ENCODE measurements at places on chromosomes 3 and 15.

GRCh38 chr15:88877415-88877814 lies 17.9 kb downstream of the HAPLN3 start:
- no peak for DNase-seq

- DNase-seq: peak; percentile 98
These were observed 497.0 kb upstream of the TBL1XR1 start for GRCh38 chr3:177694316-177694715.

DNA sequence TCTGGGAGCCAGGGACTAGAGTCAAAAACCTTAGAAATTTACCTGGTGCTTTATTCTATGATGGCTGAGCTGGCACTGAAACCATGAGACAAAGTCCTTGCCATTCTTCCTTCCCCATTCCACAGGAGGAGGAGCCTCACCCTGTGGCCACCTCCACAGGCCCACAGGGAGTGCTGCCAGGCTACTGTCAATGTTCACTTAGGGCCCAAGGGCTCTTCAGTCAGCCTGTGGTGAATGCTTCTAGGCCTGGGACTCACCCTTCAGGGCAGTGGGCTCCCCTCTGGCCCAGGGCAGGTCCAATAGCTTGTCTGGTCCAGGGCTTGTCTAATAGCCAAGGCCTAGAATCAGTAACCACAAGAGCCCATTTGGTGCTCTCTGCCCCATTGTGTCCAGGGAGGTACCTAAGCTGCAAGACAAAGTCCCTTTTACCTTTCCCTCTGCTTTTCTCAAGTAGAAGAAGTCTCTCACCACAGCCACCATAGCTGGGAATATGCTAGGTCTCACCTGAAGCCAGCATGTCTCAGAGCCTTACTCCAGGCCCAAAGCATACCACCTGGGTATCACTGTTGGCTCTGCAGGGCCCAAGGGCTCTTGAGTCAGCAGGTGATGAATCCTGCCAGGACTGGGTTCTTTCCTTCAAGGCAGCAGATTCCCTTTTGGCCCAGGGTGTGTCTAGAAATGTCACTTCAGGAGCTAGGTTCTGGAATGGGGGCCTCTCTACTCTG lies 61.8 kb upstream of the CHRNB4 start:
- DNase-seq: no peak

GRCh38 chr15:64653757-64654156 lies 121.6 kb downstream of the RBPMS2 start:
- DNase-seq: peak; percentile 12

GRCh38 chr3:71907996-71908395 lies 123.0 kb upstream of the PROK2 start:
- DNase-seq: no peak

DNA sequence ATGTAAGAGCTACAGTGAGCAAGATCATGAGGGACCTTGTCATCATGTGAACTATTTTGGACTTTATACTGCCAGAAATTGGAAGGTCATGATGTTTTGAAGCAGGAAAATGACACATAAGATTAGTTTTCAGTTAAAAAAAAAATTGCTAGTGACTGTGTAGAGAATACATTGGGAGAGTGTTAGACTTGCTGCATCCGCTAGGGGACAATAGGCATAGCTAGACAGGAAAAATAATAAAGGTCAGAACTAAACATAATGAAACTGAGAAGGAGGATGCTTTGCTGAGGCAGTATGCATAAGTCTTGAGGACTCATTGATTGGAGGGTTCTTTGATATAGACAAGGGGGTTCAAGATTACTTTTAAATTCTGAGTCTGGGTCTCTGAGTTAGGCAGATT lies 275.8 kb upstream of the KCNH8 start:
- no peak for DNase-seq

GRCh38 chr15:41105348-41106334 lies 10.4 kb downstream of the INO80 start:
- no peak for DNase-seq

GRCh38 chr3:141835557-141836229 lies 40.8 kb upstream of the ATP1B3 start:
- no peak for DNase-seq

DNA sequence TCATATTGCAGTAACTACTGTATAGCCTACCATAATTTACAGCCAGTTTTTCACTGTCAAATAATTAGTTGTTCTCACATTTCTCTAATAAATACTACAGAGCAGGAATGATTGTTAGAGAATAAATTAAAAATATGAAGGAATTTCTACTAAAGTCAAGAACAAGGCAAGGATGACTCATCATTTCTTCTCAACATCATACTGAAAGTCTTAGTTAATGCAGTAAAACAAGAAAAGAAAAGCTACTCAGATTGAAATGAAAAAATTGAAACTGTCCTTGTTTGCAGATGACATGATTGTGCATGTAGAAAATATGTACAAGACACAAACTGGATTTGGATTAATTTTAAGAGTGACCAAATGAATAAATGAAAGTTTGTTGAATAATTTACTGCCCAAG lies 608.2 kb downstream of the NSUN3 start:
- no peak for DNase-seq

DNA sequence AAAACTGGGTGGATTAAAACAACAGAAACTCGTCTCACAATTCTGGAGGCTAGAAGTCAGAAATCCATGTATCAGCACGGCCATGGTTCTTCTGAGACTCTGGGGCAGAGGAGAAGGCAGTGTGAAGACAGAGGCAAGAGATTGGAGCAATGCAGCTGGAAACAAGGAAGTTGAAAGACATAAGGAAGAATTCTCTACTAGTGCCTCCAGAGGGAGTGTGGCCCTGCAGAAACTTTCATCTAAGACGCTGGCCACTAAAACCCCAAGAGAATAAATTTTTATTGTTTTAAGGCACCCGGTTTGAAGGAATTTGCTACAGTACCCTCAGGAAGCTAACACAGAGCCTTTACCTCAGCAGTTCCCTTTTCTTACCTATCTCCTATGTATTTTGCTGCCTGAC lies 1012.2 kb upstream of the CADM2 start:
- DNase-seq: no peak

DNA sequence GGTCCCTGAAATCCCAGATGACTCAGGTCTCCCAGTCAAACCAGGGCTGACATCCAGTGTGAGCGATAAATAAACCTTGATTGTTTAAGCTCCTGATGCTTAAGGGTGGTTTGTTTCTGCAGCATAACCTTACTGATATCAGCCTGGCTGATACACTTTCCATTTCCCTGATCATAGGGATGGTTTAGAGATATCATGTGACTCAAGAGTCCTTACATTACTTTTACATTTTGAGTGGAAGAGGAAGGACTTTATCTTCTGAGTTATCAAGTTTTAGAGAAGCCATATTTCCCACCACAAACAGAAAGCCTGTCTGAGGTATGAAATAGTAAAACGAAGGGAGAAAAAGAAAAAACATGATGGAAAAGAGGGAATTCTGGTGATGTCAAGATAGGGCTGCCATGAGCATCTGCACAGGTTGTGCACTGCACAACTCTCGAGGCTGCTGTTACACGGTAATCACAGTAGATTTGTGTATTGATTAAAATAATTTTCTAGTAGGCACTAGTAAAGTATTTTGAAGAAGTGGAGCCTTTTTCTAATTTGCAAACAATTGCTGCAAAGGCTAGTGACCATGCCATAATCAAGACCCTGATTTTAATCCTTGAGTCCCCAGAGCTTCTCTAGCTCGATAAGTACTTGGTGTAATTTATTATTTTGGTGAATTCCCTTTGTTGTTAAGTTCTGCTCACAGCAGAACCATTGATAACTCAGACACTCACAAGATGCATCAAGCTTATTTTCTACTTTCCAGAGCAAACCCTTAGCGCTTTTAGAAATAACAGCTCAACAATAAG lies 34.1 kb upstream of the FBLN2 start:
- no peak for DNase-seq

GRCh38 chr3:75396316-75396802 lies 267.8 kb upstream of the FRG2C start:
- DNase-seq: no peak

GRCh38 chr3:118781839-118782238 lies 252.8 kb downstream of the IGSF11 start:
- DNase-seq: no peak

GRCh38 chr3:54349231-54349652 lies 226.9 kb downstream of the CACNA2D3 start:
- no peak for DNase-seq

DNA sequence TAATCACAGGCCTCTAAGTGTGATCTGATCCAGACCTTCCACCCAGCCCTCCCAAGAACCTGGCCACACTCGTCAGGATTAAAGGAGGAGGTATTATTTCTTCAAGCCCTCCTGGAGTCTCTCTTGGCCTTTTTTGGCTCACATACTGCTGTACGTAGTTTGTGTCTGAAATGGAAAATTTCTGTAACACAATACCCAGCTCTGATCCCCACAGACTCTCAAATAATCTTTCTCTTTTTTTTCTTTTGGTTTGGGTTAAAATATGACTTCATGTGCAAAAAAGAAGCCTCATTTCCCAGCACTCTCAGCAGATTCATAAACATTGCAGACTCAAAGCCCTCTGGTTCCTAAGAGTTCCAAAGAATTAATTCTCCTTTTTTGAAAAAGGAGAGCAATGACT lies 96.5 kb upstream of the PHLDB2 start:
- DNase-seq: peak; percentile 75

DNA sequence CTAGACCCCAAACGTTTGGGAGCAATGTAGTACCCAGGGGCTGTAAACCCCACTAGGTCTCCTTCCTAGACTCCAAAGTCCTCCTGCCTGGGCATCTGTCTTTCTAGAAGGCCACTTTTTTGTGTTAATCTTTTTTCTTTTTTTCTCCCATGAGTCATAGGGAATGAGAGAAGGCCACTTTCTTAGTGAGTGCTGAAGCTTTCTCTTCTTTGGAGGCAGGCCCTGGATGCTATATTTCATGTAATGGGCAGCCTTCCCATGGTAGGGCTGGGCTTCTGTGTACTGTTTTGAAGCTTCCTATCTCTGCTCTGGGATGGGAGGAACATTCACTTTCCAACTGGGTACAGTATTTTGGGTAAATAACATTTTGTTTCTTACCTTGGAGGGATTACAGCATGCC lies 15.2 kb upstream of the RTP2 start:
- DNase-seq: peak; percentile 34

GRCh38 chr3:141812084-141812483 lies 48.9 kb downstream of the GRK7 start:
- DNase-seq: no peak

DNA sequence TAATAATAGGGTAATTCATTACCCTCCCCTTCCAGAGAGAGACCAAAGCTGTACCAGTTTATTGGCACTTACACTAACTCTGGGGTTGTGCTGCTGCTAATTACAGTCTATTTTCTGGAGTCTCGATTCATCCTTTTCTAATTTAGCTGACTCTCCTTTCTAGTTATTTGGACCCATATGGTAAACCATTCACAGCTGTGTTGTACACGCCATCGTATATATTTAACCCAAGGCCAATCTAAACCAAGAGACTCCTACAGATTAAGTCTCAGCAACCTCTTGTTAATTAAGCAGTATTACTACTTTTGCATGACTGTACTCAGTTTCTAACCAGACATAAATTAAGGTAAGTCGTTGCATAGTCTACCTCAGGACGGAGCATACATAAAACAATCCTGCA lies 22.5 kb downstream of the ANXA2 start:
- DNase-seq: no peak

GRCh38 chr15:45549541-45550220 lies 27.1 kb upstream of the SLC30A4 start:
- peak; percentile 59 for DNase-seq

DNA sequence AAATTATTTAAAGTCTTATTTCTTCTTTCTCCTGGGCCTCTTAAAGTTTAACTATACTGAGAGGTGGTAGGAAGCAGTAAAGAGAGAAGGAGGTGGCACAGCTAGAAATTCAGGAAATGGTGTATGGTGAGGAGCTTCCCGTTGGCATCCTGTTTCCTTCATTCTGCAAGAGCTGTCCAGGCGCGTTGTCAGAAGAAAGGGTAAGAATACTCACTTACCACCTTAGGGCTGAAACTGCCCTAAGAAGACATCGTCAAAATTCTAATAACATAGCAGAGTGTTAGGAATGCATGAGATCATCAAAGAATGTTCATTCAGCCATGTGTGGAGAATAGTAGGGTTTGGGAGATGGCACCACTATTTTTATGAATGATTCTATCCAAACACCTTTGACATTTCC lies 699.6 kb downstream of the MCTP2 start:
- no peak for DNase-seq

- DNase-seq: peak; percentile 72
These were observed 50.4 kb downstream of the GHSR start for GRCh38 chr3:172397716-172398405.

GRCh38 chr15:80920271-80920699 lies 69.3 kb downstream of the MESD start:
- no peak for DNase-seq

GRCh38 chr3:117528688-117529087 lies 819.1 kb downstream of the TUSC7 start:
- no peak for DNase-seq

GRCh38 chr3:58659051-58659675 lies 7.4 kb downstream of the FAM3D start:
- DNase-seq: peak; percentile 37

DNA sequence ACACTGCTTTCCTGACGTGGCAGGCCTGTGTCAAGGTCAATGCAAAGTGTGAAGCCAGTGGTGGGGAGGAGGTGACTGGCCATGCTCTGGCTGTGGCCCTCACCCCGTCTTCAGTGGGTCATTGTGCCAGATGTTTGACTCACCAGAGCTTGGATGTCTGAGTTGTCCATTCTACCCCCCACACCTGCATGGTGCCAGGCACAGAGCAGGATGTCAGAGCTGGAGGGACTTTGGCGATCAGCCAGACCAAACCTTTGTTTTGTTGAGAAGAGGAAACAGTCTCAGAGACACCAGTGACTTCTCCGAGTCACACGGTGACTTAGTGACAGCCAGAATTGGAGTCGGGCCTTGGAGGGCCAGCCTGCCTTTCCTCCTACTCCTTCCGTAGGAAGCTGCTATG lies 49.5 kb downstream of the SMAD6 start:
- no peak for DNase-seq

- no peak for DNase-seq
These were observed 211.1 kb downstream of the PDZRN3 start for GRCh38 chr3:73413619-73414018.
